Mesenteric fat pad (tissue), 1 donor: ENCODE measurements at places on chromosomes 3 and 15.

DNA sequence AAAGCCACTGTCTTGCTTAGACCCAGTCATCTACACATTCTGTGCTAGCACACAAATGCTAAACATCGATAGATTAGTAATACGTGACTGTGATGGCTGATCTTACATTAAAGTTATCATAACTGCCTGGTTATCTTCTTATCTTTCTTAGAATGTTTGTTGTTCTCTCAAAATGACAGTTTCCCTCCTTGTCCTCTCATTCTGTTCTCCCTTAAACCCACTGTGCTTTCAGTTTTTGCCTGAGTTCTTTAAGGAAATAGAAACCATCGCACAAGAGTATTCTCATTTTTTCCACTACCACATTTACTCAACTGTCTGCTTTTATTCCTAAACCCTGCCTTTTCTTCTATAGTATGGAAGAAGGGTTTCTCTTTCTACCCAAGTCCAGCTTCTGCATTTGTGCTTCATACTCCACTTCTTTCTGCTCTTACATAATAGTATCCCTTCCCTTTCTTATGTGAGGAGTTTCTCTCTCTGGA, 17.1 kb downstream of the STX19 start:
- no peak for DNase-seq

DNA sequence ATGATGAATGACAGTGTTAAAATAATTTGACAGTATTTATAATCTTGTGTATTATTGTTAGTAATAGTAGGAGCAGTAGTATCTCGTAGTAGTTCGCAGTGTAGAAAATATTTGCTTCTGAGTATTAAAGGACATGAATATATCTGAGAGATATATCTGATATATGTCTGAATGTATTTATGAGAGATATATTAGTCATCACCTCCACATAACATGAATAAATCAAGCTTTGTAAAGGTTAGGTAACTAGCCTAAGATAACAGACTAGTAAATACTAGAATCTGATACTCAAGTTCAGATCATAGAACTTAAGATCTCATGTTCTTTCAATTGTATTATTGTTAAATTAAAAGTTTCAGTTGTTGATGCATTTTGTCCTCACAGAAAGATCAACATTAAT, 130.5 kb downstream of the UBE2E2 start:
- DNase-seq, result no peak

DNA sequence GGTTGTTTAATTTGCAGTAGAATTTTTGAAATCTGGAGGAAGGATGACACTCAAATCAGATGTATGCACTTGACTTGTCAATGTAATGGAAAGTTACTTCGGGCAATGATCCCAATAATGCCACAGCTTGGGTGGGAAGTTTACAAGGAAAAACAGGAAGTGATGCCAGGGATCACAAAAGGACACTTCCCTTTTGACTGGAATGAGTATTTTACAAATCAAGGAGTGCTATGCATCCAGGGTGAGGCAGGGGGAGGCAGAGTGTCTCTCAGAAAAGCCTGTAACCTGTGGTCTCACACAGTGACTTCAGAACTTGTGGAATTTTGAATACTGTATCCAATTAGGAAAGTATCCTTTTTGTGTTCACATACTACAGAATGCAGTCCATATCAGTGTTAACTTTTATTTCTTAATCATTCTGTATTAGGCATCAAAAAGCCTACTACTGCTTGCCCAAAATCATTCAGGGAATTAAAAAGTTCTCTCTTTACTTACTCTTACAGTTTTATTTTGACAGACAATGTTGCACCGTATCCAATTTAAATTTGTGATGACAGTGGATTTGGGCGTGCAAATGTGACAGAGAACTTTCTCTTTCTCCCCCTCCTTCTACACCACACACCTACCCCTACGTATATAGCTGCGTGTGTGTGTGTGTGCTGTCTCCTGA, 445.1 kb downstream of the MECOM start:
- DNase-seq, result no peak

- DNase-seq, result no peak
These were observed 9.7 kb upstream of the RAB6B start for GRCh38 chr3:133905376-133905775.

DNA sequence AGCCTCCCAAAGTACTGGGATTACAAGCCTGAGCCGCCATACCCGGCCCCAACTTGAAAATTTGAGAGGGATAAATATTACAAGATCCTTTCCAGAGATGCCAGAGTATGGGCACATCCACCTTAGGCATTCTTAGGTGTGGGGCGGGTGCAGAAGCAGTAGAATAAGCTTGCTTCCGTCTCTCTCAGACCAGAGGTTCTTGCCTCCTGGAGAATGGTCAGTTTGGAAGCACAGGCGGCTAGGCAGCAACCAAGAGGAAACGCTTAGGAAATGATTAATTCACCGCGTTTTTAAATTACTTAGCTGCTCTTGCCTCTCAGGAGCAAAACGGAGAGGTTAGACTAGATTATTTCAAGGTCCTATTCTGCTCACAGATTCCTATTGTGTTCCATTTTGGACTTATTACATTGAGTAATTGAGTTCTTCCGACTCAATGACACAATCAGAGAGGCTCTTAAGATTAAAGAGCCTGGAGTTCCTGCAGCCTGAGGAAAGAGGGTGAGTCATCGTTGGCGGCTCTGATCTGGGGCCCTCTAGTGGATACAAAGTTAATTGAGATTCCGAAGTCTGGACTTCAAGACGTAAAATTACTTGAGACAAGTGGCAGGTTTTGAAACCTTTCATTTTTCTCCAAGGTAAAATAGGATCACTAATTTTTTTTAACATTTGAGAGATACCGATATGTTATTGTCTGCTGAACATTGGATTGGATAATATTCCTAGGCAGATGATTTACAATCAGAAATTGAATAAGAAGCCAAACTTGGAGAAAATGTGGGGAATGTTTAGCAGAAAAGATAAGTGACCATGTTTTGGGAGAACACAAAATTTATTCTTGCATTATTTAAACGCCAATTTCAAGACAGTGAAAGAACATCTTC, 5.8 kb upstream of the TOPAZ1 start:
- no peak for DNase-seq

DNA sequence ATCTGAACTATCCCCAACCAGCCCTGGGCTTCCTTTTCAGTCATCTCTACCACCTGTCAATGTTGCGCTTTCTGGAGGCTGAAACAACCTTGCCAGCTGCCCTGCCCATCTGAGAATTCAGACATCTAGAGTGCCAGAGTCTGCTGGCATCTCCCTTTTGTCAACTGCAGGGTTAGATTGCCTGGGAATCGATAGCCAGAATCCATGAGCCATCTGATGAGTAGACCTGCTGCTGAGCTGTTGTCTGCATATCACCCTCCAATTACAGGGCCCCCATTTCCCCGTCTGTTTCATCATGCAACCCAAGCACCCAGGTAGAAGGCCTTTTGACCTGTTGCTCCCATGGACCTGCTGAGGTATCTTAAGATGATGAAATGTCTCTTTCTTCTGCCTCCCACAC, 280.1 kb downstream of the EPHB1 start:
- DNase-seq, result no peak

DNA sequence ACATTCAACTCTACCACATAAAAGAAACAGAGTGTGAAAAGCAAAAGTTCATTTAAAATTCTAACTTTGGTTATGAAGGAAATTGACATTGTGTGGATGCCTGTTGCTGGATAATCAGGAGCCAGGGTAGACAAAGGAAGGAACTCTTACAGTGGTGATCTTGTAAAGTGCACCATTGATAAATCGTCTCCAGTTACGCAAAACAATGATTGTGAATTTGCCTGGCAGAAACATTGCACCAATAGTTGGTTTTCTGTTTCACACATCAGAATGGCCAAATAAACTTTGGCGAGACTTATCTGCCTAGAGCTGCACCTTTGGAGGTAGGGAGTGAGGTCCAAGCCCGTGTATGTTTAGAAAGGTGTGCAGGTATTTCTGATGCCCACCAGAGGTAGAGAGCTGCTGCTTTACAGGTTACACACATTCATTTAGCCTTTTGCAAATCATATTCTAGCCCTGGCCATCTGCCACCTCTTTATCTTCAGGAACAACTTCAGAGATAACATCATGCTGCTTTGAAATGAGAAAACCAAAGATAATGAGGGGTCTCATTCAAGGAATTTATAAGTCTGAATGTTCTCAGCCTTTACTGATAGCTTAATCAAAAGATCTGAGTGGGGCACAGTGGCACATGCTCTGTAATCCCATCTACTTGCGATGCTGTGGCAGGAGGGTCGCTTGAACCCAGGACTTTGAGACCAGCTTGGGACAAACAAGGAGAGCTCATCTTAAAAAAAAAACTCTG, 47.4 kb upstream of the P3H2 start:
- DNase-seq, result no peak

- DNase-seq, result no peak
These were observed 244.3 kb downstream of the NTRK3 start for GRCh38 chr15:88012233-88012632.

DNA sequence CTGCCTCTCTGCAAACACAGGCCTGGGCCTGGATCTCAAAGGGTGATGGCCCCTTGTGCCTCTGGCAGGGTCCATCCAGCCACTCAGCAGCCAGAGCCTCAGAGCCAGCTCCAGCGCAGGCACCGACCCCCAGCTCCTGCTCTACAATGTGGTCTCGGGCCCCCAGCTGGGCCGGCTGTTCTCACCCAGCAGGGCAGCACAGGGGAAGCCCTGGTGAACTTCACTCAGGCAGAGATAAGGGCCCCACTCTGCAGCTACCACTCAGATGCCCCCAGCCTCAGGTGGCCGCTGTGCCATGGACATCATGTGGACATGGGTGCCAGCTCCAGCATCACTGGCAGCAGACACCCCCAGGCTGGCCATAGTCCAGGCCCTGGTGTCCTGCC, 173.1 kb downstream of the TBC1D2B start:
- DNase-seq, result no peak

DNA sequence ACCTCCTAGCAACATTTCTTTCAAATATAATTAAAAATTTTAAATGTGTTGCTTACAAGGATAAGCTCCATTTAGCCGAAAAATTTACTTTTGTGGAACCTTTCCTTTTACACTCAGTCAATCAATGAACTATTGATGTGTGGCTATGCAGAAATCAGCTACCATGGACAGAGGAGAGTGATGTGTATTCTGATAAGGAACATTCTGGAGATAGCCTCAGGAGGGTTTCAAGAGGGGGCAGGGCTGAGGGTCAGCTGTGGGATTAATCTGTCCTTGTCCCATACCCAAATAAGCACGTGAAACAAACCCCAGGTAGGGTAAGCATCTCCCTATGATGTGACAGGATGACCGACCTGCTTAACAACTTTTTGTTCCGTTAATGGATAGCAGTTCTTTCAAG, 192.6 kb upstream of the PROK2 start:
- DNase-seq, result no peak

DNA sequence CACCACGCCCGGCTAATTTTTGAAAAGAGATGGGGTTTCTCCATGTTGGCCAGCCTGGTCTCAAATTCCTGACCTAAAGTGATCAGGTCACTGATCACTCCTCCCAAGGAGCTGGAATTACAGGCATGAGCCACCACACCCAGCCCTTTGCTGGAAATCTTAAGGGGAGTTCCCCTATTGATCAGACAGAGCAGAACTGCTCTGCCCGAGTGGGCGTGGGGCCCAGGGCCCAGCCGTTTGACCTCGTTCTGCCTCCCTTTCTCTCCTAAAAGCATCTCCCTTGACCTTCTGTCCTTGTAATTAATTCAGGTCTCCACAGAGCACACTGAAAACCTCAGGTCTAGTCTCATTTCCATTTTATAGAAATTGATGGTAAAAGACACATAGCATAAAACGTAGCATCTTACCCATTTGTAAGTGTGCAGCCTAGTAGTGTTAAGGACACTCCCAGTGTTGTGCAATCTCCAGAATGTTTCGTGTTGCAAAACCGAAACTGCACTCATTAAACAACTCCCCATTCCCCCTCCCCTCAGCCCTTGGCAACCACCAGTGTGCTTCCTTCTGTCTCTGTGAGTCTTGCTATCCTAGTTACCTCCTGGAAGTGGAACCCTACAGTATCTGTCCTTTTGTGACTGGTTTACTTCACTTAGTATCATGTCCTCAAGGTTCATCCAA, 89.3 kb downstream of the SLCO3A1 start:
- DNase-seq, result no peak

DNA sequence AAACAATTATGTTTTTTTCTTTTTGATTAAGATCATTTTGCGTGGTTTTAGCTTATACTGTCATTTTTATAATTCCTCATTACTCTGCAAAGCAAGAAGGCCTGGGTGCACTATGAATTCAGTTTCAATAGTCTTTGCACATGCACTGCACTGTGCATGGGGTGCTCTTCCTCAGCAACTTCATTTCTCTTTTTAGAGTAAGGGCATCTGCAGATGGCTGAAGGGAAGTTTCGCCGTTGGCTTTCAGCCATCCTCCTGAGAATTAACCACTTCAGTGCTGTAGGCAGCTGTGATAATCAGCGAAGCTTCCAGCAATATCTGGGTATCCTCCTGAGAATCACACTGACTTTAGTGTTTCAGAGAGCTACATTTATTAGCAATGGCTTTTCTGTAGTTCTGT, 284.8 kb downstream of the GBE1 start:
- DNase-seq, result no peak

GRCh38 chr3:95750097-95750496, 1064.3 kb upstream of the EPHA6 start:
- DNase-seq, result no peak

- no peak for DNase-seq
These were observed 188.9 kb downstream of the MEIS2 start for GRCh38 chr15:36911322-36911944.

DNA sequence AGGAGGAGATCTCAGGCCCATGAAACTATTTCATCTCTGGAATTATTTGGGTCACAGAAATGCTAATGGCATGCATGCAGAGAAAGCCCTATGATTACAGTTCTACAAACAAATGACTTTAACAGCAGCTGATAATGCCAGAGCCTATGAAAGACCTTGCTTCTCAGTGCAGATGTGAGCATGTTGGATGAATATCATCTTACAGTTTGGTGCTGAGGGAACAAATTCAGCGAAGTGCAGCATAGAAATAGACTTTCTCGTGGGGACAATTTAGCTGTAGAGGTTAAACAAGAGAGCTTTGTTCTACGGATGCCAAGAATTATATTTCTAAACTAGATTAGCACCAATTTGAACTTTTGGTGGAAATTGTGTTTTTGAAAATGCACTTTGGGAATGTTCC, 27.7 kb downstream of the PTX3 start:
- DNase-seq, result no peak

GRCh38 chr15:69422336-69422895, 8.3 kb downstream of the KIF23 start:
- DNase-seq, result no peak

GRCh38 chr3:38111696-38112377, 25.1 kb downstream of the ACAA1 start:
- DNase-seq, result peak; percentile 76

- no peak for DNase-seq
These were observed 19.1 kb downstream of the PAQR9 start for GRCh38 chr3:142944342-142944741.
